ENCODE measurements at places on chromosomes 6 and 20.

- no peak for DNase-seq
Observed at GRCh38 chr6:133833949-133834359, 55.0 kb upstream of the TCF21 start.

- DNase-seq: no peak
Observed at GRCh38 chr6:71727632-71728294, 158.6 kb upstream of the RIMS1 start.

- DNase-seq: no peak
Observed at GRCh38 chr6:32622545-32623401, 14.4 kb upstream of the HLA-DQA1 start.

DNA sequence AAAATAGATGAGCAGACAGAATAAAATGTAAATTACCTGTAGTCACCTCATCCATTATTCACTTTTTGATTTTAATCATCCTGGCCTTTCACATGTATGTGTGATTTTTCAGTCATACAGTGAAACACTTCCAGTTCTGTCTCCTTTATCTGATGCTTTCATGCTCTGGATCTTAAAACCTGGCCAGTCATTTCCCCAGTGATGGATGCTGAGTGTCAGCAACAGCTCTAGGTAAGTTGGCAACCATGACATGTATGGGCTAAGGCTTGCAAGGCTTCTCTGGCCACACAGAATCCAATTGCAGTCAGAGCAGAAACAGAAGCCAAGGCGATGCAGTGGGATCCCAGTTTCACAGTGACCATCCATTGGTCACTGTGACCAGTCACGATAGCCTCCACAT is 35.8 kb downstream of the FBXO9 start:
- no peak for DNase-seq

DNA sequence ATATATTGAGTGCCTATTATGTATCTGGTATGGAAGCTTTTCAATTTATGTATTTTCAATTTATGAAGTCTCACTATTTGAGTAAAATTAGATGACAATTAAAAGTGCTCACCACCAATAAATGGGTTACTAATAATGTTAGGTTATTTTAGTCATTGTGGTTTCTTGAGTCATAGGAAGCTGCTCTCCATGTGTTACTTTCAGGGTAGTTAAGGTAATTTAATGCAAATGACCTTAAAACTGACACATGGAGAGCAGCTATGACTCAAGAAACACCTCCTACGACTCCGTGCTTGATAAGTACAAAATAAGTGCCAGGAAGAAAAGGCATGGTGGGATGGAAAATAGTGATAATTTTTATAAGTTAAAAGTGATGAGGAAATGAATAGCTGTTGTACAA is 16.5 kb upstream of the TINAG start:
- no peak for DNase-seq

Measured in NCI-H1694 treated with DMSO at 0.1 percent for 48 hours (cell line).